ENCODE measurements at places on chromosomes 7 and 10.

DNA sequence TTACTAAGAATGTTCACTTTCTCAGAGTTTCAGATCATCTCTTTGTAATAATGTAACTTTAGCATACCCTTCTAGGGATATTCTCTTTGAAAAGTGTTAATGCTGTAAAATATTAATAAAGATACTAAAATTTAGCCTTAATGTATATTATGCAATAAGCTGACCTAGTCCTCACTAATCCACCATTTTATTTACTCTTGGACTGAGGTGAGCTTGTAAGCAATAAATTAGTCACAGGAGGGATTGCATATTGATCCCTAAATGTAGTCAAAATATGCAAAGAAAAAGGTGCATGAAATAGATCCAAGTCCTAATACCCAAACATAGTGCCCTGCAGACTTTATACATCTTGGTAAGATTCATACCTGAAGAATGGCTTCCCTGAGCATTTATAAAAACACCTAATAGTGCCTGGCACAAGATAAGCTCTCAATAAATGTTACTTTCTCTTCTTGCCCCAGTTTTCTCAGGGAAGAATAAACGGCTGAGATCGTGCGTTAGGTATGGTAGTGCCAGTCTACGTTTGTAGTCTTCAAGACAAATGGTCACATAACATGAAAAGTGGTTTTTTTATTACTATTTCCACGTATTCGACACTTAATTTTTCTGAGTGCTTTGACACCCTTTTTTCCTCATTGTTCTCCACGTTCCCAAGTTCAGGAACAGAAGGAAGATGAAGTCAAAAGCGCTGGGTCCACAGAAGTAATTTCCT, 14.3 kb downstream of the INSIG1 start:
- DNase-seq: no peak

DNA sequence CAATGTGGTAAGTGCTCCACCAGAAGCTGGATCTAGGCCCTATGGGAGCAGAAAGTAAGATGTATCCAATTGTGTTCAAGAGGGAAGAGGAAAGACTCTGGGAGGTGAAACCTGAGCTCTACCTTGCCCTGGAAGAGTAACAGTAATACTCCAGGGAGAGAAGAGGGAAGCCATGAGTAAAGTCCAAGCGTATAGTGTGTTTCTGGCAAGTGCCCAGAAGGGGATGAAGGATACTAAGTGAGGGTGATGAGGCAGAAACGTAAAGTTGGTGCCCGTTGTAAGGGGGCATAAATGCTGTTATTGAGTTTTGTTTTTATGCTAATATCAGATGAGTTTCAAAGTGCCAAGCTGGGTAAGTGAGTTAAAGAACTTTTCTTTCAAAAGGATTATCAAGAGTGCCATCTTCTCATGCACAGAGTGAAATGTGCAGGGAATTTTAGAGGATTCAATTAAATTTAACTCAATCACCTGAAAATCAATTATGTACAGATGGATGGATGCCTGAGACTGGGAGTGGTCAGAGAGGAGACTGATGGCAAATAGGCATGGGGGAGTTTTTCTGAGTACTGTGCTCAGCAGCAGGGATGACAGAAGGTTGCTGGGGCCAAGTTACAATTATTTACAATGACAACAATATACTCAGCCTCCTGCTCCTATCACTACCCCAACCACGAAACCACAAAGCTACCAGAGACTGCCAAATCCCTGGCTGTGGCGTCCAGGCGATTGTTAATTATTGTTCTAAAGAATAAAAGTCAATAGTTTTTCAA, 123.3 kb upstream of the LAMB4 start:
- DNase-seq: no peak

- DNase-seq: no peak
These were observed 219.7 kb upstream of the ADARB2 start for GRCh38 chr10:1957057-1957456.

DNA sequence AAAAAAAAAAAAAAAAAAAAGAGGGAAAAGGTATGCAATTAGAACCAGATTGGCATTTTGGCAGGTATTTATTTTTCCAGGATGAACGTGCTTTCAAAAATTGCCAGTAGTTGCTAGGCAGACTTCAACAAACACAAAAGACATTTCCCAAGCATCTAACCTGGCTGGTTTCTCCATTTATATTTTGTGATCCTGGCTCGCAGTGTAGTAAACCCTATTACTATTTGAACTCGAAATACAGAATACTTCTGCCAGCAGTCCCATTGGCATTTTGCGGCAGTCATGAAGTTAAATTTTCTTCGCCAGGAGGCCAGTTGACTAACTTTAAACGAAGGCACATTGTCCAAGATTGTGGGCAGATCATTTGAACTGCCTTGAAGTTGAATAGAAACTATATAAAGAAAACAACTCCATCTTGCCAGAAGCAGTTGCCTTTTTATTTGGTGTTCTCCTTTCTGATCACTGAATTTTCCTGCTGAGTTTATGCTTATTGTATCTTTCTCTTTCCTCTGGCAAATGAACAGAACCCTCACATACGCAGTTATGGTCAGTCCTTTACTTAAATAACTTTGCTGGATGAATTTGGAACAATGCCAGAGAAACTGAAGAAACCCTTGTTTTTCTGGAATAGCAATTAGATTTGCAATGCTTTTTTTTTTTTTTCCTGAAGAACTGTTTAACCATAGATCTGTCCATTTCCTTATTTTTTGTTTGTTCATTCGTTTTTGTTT, 132.9 kb downstream of the BICC1 start:
- no peak for DNase-seq

DNA sequence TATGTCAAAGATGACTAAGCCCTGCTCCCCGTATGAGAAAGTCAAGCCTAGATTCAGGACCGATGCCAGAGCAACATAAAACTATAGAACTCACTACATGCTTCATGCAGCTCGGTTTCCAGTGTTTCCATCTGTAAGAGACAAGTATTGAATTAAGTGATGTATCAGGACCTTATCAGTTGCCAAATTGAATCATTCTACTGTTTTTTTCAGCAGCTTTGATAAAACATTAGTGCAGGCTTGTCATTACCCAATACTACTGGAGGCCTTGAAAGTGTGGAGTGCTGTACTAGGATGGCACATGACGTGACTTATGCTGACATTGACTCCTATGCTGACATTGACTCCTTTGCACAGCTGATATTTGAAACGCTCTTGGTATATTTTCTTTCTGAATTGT, 10.8 kb upstream of the NRP1 start:
- DNase-seq: no peak

GRCh38 chr7:85186521-85187241, at the start of gene SEMA3D:
Gene SEMA3D, minus strand, starts transcription at chr7:85187056. Its CDS starts 65,165 bp downstream, at chr7:85121891.
- no peak for DNase-seq

GRCh38 chr10:22356324-22356873, 11.1 kb downstream of the SPAG6 start:
- DNase-seq: no peak
